ENCODE measurements at places on chromosomes 2 and 18. TPM values are rescaled to one million over a fixed set of nuclear protein-coding genes. Genes with fewer than 3 reads are reported as not detected.

The CPO gene
- total RNA-seq: not detected

The ATP5F1A gene
- 385 TPM for total RNA-seq

DNA sequence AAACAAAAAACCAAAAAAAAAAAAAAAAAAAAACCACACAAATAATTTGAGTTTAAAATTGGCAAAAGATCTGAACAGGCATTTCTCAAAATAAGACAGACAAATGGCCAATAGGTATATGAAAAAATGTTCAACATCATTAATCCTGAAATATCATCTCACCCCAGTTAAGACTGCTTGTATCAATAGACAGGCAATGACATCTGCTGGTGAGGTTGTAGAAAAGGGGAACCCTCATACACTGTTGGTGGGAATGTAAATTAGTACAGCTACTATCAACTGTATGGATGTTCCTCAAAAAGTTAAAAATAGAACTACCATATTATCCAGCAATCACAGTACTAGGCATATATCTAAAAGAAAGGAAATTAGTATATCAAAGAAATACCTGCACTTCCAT is 523.1 kb downstream of the XIRP2 start:
- DNase-seq: no peak
- no peaks in the 10 kb centered on the region for H3K36me3 ChIP-seq
- no peak overlapping the region for H3K27ac ChIP-seq
- no peaks in the 10 kb centered on the region for H3K27me3 ChIP-seq

DNA sequence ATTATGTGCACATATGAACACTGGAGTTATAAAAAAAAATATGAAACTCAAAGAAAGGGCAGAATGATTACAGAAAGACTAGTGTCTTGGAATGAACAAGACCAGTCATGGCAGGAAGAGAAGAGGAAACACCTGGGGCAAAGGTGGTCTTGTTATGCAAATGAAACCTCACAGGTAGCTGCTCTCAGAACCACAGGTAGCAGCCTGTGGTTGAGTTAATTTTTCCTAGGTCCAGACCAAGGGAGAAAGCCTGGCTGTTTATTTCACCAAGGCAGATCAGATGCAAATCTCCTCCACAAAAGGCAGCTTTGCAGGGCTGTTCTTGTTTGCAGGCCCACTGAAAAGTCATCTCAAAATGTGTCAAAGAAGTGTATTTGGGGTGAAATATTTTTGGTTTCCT is 785.8 kb downstream of the RNF144A start:
- H3K36me3 ChIP-seq: peaks cover 2% of the 10 kb centered on the region
- H3K4me3 ChIP-seq: no peak overlapping the region
- no peak for DNase-seq
- peaks cover 18% of the 10 kb centered on the region for H3K4me1 ChIP-seq
- H3K27ac ChIP-seq: no peak overlapping the region

GRCh38 chr2:121810959-121811853 is 55.8 kb downstream of the TSN start:
- peaks cover 2% of the 10 kb centered on the region for H3K27me3 ChIP-seq
- H3K4me1 ChIP-seq: no peaks in the 10 kb centered on the region
- H3K36me3 ChIP-seq: no peaks in the 10 kb centered on the region
- H3K27ac ChIP-seq: no peak overlapping the region

- peaks cover 7% of the 10 kb centered on the region for H3K4me1 ChIP-seq
- H3K4me3 ChIP-seq: no peak overlapping the region
Measured at GRCh38 chr2:112142525-112143078, 4.4 kb downstream of the FBLN7 start.

Measured in activated CD8-positive, alpha-beta T cell treated with anti-CD3 and anti-CD28 coated beads, Interleukin-2, amount 10 ng/mL, durations not matched to agents 7 days and 5 days (primary cell).